ENCODE measurements at places on chromosomes 1 and 21.

- no peak for DNase-seq
Observed at GRCh38 chr1:228500143-228500734, 13.1 kb downstream of the RNF187 start.

- DNase-seq = no peak
Observed at GRCh38 chr1:2394220-2394619, 2.6 kb downstream of the RER1 start.

DNA sequence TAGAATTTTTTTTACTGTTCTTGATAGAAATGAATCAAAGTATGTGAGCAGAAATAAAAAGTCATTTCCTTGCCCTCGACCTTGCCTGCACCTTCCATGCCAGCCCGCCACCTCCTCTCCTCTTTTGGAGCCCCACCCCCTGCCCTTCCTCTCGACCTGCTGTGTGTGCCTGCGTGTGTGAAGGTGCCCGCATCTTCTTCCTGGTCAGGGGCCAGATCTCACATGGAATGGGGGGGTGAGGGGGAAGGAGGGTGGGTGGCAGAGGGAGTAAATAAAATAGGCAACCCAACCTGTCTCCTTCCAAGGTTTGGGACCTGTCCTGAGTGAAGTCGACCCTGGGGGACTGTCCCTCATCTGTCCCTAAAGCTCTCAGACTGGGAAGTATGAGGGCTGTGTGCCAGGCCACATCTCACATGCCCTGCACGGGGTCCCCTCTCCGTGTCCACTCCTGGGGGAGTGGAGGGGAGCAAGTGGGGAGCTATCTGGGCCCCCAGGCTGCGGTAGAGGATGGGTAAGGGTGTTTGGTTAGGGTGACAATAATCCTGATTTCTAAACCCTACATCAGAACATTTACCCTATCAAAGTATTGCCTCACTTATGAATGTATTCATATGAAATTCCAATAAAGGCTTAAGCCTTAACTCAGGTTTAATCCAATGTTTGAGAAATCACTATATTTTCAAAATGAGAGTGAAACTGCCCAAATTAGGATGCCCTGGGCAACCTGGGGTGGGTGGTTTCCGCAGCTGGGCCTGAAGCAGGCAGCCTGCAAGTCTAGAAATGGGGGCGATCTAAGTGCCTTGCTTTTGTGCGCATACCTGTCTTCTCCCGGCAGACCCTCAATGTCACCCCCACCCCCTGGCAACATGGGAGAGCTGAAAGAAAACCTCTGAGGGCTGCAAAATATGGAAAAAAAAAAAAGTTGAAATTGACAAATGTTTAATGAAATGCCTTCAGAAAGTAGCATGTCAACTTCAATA, 15.4 kb downstream of the AMPD2 start:
- no peak for DNase-seq

DNA sequence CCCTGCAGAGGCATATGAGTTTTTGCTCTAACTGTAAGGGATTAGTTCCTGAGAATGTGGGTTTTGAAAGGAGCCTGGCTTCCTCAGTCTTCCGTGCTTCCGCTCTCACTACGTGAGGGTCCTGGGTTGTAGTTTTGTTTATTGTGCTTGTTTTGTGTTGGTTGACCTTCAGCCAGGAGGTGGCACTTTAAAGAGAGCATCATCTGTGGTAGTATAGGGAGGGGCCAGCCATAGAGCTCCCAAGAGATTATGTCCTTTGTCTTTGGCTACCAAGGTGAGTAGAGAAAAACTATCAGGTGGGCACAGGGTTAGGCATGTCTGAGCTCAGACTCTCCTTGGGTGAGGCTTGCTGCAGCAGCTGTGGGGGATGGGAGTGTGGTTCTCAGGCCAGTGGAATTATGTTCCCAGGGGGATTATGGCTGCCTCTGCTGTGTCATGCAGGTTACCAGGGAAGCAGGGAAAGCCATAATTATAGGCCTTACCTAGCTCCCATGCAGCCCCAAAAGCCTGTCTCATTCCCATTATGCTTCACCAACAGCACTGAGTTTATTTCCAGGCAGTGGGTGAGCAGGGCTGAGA, 23.5 kb downstream of the CYP4B1 start:
- DNase-seq = no peak

- DNase-seq = no peak
Observed at GRCh38 chr1:115322631-115323030, 15.4 kb downstream of the NGF start.

DNA sequence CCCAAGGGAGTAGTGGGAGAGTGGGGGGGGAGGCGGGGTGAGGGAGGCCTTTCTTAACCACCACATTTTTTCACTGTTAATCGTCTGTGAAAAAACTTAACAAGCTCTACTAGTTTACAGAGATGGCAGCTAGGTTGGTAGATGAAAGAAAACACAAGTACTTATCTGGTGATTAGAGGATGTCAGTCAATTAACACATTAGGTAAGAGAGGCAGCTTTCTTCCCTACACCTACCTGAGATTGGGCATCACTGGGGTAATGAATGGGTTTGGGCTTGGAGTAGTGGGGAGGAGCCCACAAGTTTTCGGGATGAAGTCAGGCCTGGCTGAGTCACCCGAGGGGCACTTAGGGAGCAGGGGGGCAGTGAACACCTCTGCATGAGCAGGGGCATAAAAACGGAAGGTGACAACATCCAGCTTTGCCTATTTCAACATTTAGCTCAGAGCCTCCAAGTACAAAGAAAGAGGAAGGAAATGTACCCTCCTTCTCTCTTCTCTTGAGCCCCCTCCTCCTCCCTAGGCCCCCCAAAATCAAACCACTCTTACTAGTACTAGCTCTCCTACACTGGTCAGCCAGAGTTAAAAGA, 2.5 kb downstream of the LBR start:
- no peak for DNase-seq

DNA sequence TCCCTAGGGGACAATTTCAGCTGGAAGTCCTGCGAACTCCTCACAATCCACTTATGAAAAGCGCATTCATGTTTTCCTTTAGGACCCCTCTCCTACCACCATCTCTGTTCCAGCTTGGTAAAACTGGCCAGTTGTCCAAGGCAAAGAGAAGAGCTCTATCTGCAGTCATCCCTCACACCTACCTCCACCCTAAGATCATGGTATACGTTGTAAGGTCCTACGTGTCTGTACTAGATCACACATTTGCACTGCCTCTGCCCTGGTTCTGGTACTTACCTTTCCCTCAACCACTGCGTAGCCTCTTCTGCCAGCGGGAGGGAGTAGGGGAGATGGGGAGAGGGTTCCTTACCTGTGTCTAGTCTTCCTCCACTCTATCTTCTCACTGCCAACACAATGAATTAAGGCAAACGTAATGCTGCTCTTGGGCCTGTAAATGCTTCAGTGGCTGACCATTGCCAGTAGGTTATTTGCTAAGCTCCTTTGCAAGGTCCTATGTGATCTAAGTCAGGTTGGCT, 739 bp upstream of the NUP133 start:
- DNase-seq = no peak

DNA sequence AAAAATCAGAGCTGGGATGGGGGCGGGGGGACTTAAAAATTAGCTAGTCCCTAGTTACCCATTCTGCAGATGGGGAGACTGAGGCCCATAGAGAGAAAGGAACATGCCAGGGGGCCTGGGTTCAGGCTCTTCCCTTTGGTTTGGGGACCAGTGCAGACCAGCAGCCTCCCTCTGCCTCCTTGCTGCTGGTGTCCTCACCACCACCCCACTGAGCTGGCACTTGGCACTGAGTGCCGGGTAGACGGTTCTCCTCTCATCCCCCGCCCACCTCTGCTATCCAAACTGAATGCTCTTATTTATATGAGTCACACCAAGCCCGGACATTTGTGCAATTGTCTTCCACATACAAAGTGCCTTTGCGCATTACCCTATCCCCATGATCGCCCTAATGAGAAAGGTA, 39.2 kb downstream of the CAMK2N1 start:
- peak; percentile 29 for DNase-seq

DNA sequence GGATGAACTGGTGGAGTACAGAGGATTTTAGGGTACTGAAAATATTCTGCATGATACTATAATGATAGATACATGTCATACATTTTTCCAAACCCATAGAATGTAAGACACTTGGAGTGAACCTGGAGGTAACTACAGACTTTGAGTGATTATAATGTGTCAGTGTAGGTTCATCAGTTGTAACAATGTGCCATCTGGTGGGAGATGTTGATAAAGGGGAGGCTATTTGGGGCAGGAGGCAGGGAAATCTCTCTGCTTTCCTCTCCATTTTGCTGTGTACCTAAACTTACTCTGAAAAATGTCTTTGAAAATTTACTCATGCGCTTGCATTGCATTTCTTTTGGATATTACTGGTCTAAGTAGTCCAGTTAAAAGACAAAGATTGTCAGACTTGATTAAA, 35.2 kb downstream of the PTBP2 start:
- no peak for DNase-seq

- DNase-seq = no peak
Observed at GRCh38 chr1:24300971-24301784, 18.0 kb upstream of the GRHL3 start.

- DNase-seq = no peak
Observed at GRCh38 chr1:147608596-147608995, 61.7 kb downstream of the ACP6 start.

GRCh38 chr1:113830039-113830438, 17.8 kb upstream of the RSBN1 start:
- no peak for DNase-seq

DNA sequence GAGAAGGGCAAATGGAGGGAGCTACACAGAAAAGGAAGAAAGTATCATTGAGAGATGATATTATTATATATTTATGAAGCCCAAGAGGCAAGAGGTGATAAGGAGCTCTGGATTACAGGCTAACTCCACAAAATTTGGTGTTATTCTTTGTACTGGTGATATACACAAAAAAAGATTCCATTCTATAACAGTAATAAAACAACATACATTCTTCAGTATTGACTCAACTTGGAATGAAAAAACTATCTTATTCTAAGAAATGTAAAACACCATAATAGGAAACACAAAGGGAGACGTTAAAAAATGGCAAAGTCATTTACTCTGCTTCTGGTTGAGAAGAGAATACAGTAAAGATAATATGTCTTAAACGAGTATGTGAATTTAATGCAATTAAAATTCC, 99.4 kb downstream of the TEX35 start:
- no peak for DNase-seq

DNA sequence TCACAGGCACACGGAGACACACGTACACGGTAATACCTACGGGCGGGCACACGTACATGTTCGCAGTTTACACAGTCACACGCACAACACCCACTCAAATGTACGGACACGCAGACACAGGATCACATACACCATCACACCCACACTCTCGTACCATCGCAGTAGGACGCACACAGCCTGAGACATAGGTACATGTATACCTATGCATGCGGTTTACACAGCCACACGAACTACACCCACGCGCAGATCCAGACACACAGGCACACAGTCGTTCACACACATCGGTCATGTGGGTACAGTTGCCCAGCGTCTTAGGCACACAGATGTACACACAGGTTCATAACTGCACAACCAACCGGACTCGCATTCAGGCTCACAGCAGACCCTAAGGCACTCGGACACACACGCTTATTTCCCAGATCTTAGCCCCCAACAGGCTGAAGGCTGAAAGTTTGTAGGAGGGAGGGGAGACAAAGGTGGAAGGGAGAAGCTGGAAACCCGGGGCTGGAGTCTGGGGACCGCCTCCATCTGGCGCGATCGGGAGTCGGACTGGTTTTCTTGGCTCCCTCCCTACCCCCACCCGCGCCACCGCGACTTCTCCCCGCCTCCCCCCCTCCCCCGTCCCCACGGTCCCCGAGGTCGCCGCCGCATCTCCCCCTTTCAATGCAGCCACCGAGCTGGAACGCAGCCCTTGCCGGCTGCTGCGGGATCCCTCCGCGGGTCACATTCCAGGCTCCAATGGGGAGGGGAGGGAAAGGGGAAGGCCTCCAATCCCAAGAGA, 51.9 kb upstream of the SYNC start:
- no peak for DNase-seq

- DNase-seq = no peak
Observed at GRCh38 chr1:202217951-202218350, 24.4 kb downstream of the LGR6 start.

DNA sequence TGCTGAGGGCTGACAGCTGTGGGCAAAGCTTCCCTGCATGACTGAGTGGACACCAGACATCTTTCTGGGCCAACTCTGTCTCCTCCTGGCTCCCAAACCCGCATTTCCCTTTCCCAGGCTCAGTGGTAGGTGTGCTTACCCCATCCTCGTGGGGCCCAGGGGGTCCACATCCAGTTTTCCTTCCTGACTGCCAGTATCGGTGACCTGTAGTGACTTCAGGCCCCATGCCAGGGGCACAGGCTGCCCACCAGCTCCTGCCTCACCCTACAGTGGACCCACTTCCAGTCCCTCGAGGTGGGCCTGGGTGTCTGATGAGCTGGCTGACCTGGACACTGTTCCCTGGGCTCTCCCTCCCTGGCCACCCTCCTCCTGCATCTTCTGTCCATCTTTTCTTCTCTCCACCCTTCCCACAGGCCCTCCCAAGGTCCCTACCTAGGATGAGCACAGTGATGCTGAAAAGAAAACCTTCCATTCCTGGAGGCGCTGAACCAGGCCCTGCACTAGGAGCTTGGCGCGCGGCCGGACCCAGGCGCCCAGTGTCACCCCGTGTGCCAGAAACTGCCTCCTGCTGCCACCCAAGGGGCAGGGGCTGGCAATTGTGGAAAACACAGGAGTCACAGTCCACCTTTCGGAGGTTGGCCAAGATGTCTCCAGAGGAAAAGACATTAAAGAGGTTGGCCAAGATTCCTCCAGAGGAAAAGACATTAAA, 67.1 kb downstream of the RUNX3 start:
- no peak for DNase-seq

- DNase-seq = no peak
Observed at GRCh38 chr1:57093122-57093521, 127.3 kb upstream of the C8B start.

DNA sequence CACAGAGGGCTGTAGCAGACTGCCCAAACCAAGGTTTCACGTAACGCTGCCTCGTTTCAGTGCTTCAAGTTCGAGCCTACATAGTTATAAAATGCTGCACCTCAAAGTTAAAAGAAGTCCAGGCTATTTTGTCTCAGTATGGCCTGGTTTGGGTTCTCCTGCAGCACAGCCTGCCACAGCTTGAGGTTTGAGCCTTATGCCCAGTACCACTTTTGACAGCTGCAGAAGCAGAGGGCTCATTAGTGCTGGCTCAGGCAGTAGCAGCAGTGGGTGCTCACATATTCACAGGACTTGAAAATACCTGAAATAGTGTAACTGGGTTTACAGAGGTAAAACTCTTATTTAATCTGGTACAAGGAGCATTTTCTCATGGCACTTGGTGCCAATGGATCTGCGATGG, 15.3 kb downstream of the SPATA46 start:
- no peak for DNase-seq
